ENCODE measurements at places on chromosomes 11 and 22. TPM values are rescaled to one million over a fixed set of nuclear protein-coding genes. Genes with fewer than 3 reads are reported as not detected.

Gene NDUFC2
- 113 TPM for polyA plus RNA-seq

Gene FGF19
- 0.85 TPM for polyA plus RNA-seq

Gene C11orf21
- 0.34 TPM for polyA plus RNA-seq

Gene MYO18B
- 0.07 TPM for polyA plus RNA-seq

Gene GRIA4
- 7.2 TPM for polyA plus RNA-seq

Gene OR52E6
- polyA plus RNA-seq, result not detected

Gene NLRP10
- polyA plus RNA-seq, result not detected

Gene PATE2
- 0.09 TPM for polyA plus RNA-seq

Gene BEST1
- 4.4 TPM for polyA plus RNA-seq

- no peak for DNase-seq
Measured at GRCh38 chr22:24457894-24458420, 30.6 kb downstream of the ADORA2A start.

- peak; percentile 85 for DNase-seq
Measured at GRCh38 chr11:65606876-65607613, 7.0 kb downstream of the MAP3K11 start.

DNA sequence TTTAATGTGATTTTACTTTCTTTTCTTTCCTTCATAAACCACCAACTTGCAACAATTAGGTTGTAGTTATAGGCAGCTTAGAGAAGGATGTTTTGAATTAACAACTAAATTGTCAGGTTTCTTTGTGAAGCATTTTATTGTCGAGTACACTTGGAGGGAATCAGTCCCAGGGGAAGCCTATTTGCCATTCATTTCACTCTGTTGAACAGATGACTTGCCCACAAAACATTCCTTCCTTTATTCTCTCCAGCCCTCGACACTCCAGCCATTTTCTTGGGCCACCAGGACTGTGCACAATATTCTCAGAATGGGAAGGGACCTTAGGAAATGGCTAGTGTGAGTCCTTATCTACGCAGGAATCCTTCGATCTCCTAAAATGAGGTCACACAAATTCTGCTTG is 620.6 kb downstream of the SOX6 start:
- no peak for DNase-seq

DNA sequence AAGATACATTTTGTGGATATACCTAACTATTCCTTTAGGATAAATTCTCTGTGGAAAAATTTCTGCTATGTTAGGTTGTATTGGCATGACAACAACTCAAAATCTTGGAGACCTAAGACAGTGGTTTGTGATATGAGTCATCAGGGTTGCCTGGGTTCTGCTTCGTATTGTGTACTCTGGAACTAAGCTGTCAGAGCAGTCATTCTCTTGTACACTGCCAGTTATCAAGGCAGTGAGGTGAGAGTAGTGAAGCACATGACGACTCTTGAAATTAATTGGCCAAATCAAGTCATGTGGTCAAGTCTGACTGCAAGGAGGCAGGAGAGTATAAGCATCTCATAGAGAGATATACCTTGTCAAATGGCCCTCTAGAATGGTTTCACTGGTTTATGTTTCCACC is 104.4 kb downstream of the FANCF start:
- no peak for DNase-seq

- DNase-seq, result no peak
Measured at GRCh38 chr11:27619763-27620335, 80.4 kb downstream of the BDNF start.

DNA sequence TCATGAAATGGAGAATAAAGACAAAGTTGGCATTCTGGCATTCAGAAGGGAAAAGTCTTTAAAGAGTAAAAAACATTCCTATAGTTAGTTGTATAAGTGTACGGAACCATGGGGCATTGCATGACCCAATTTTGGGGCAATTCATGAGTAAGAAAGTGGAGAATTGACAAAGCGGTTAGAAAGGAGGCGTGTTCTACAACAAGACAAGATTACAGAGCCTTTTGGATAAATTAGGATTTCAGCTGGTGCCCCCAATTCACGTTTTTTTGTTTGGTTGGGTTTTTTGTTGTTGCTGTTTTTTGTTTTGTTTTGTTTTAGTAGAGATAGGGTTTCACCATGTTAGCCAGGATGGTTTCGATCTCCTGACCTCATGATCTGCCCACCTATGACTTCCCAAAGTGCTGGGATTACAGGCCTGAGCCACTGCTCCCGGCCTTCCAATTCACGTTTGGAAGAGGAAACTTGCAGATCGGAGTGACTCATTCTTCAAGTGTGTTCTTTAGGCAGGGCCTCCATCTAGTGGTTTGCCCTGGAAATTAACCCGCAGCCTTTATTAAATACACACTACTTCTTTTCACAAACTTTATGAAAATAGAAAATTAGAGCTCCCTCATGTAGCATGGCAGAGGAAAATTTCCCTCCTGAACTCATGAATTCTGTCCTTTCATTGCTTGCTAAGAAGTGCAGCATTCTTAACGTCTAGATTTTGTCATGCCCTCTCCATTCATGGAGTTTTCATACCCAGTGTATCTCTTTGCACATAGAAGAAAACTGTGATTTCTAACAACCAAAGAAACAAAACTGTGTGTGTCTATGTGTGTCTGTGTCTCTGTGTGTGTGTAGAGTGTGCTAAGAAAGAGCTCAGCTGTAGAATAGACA is 118.1 kb downstream of the BBOX1 start:
- DNase-seq, result peak; percentile 21

DNA sequence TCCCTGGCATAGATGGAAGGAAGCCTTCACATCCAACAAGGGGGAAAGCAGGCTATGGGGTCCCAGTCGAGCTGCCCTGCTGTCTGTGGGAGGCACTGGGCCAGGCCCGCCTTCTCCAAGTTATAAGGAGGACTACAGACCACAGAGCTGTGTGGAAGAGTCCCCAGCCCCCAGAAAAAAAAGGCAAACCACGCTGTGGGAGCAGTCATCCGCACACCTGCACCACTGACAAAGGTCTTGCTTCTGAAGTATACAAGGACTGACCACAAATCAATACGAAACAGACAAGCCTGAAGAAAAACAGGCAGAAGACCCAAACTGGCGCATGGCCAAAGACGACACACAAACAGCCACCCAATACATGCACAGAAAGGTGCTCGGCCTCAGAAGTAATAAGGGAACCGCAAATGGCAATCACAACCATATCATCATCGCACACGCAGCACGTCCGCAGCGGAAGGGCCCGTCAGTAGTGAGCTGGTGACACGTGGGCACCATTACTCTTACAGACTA is 384.1 kb downstream of the CTTN start:
- no peak for DNase-seq

DNA sequence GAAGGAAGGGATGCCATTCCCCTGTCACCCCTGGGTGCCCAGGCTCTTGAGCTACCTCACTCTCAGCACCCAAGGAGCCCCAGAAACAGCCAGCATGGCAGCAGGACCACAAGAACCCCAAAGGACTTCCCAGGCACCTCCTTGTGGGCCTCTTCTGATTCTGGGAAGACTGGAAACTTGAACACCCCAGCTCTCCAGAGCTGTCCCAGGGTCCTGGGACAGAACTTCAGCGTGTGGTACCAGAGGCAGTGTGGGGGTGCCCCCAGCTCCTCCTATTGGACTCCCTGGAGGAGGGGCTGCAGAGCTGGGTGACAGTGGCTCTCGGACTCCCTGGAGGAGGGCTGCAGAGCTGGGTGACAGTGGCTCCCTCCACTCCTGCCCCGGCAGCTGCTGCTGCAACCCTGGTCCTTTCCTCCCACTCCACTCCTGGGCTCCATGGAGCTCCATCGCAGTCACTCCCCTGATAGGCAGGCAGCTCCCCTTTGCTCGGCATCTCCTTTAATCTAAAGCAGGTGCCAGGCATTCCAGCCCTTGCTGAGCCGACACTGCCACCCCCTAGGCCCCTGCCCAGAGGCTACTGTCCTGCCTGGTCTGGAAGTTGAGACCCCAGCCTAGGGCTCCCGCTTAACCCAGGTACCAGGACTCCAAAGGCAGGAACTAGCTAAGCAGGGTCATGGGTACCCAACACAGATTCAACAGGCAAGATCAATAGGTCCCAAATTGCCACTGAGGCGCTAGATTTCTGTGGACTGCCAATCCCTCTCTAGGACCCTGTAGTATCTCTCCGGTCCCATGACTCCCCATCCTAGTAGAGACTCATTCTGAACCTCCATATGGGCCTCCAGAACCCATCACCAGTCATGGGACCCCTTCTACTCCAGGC is 2.7 kb downstream of the BCL9L start:
- no peak for DNase-seq

- DNase-seq, result no peak
Measured at GRCh38 chr11:133197425-133197824, 334.9 kb downstream of the OPCML start.

GRCh38 chr11:65634440-65634839 is 3.5 kb upstream of the SIPA1 start:
- no peak for DNase-seq

DNA sequence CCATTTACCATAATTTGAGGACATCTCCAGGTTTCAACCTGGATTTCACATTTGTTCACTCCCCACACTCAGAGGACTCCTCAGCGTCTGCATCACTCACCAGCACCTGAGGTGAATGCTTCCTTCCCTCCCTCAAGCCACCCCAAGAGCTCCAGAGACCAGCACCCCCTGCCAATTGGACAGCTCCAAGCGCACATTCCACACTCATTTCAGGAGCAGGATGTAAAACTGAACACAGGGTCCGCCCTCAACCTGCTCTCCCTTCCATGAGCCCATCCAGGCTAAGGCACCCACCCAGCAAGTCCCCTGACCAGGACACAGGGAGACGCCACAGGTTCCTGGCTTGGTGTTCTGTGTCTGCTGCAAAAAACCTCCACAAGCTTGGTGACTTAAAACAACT is 3.9 kb downstream of the SCGB1D1 start:
- DNase-seq, result no peak

GRCh38 chr22:48896766-48897644 is 930.7 kb downstream of the BRD1 start:
- DNase-seq, result no peak

DNA sequence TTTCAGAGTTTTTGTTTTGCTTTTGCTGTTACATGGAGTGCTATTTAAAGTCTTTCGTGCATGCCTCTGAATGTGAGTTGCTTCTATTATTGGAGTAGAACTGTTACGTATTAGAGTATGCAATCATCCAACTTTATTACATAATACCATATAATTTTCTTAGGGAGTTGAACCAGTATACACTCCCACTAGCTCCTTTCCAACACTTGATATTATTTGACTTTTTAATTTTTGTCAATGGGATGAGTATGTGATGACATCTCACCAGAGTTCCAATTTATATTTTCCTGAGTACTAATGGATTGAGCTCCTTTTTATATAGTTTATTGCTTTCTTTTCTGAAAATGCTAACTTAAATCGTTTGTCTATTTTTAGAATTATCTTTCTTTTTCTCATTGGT is 90.9 kb downstream of the GRAMD1B start:
- DNase-seq, result no peak

GRCh38 chr11:1470681-1471611 is 15.6 kb downstream of the MOB2 start:
- DNase-seq, result no peak

DNA sequence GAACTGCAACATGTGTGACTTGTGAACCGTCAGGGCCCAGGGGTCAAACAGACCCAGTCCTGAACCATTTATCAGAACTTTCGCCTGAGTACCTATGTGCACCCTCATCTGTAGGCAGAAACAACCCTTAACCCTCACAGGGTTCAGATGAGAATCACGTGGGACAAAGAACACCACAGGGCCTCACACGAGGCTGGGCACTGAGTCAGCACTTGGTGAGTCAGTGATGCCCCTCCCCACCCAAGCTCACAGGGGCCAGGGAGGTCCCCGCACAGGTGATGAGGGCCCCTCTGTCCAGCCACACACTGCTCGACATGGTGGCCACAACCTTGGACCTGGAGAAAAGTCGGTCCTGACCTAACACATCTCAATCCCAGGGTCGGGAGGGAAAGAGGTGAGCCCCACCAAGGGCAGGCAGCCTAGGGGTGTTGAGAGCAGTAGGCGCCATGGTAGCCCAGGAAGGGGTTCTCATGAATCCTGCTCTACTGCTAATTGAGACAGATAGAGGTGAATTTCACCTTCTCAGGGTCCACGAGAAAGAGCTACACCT is 176.4 kb downstream of the SHANK2 start:
- DNase-seq, result no peak

GRCh38 chr11:27717377-27717776 is 17.1 kb upstream of the BDNF start:
- no peak for DNase-seq

GRCh38 chr11:111932611-111932950 is 4.6 kb upstream of the DIXDC1 start:
- DNase-seq, result no peak

DNA sequence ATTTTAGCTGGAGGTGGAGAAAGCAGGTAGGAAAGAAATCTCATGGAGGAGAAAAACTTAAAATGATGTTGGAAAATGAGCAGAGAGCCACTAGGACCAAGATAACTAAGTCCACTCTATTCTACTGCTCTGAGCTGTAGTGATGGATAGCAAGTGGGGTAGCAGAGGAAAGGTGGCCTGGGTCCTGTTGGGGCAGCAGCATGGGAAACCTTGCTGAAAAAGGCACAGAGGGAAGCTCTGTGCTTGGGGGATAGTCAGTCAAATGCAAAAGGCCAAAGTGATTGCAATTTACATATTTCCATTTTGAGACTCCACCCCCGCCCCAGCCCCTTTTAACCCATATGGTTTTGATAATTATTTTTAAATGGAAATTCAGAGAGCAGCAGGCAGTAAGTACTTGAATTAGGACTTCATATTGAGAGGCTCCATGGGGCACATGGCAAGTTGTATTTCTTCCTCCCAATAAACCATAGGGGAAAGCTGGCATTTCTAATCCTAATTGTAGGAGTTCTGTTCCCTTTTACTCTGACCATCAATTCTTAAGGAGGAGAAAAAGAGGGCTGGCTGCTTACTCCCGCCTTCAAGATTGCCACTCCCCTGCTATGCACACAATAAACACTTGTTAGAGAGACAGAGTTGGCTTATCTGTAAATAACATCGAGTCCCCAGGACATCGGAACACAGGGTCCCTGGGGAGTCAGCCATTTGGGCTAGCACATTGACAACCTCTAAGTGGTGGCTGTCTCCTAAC is 1341.5 kb upstream of the TENM4 start:
- no peak for DNase-seq

Measured in left renal pelvis (tissue), 4 donors.